NCI-H1930 (cell line): ENCODE measurements at places on chromosomes 3 and 15.

DNA sequence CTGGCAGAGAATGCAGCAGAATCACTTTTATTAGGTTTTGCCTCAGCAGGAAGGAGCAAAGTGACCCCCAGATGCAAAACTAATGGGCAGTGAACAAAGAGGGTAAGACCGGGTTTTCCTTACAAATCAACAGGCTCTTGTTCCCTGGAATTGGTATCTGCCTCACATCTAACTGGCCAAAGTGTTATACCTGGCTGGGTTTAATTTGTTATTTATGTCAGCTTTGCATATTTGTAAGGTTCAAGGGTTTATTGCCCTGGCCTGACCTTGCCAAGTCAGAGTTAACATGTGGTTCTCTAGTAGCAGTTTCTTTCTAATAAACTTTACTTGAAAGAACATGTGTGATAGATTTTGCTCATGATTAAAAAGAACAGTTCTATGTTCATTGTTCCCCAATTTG, 431.7 kb upstream of the NR2F2 start:
- no peak for DNase-seq

- no peak for DNase-seq
Measured at GRCh38 chr15:80891006-80891405, 98.6 kb downstream of the MESD start.

GRCh38 chr3:177065285-177066033, 131.8 kb downstream of the TBL1XR1 start:
- no peak for DNase-seq

DNA sequence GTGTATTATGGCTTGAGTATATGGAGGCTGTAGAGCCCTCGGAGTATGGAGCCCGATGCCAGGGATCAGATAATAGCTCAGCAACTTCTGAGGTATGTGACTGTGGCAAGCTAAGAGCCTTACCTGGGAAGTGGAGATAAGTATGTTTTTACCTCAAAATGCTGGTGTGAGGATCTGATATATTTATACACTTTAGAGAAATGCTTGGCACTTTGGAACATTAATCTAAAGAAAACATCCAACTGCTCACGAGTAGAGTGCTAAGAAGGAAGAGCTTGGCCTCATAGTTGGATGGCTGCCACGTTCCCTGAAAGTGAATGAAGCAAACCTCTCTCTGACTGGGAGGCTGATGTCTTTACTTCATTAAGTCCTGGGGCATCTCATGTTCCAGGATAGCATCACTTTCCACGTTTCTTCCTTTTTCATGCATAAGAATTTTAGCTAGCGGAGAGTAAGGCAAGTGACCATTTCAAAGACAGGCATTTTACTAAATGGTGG, 58.9 kb upstream of the GOLGA8J start:
- no peak for DNase-seq

- DNase-seq: no peak
Measured at GRCh38 chr3:51817375-51817774, 38.3 kb upstream of the IQCF6 start.
